Cerebellar nuclear complex (tissue), 1 donor: ENCODE measurements at places on chromosomes 13 and 19.

GRCh38 chr19:1627194-1627593, 21.9 kb upstream of the UQCR11 start:
- DNase-seq, result no peak

DNA sequence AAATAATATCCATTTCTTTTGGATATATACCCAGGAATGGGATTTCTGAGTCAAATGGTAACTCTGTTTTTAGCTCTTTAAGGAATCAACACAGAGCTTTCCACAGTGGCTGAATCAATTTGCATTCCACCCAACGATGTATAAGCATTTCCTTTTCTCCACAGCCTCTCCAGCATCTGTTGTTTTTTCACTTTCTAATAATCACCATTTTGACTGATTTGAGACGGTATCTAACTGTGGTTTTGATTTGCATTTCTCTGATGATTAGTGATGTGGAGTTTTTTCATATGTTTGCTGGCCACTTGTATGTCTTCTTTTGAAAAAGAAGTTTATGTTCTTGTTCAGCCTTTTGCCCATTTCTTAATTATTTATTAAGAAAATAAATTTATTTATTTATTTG, 352.2 kb upstream of the OBI1 start:
- no peak for DNase-seq

DNA sequence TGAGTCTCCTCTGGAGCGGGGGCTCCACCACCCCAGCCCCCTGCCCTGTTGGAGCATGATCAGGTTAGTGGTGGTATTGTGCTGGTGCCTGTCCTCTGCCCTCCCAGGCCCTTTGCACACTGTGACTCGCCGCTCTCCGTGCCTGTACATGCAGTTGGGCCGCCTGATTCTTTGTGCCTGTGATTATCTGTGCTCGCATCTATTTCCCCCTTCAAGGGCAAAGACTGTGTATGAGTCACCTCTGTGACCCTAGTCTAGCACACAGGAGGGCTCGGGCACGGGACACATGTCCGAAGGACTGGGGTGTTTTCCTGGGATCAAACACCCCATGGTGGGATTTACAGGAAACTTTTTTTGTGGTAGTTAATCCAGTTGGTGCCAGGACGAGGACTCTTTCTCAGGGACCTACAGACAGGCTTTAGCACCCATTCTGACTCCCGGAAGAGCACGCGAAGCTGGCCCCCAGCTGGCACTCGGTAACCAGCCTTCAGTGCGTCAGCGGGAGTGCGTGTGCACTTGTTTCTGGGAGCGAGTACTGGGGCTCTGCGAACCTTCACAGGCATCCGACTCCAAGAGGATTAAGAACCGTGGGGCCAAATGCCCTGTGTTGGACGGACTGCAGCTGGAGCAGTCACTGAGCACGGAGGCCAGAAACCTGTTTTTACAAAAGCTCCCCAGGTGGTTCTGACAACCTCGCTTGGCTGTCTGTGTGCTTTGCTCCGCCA, 6.7 kb downstream of the PPP1R37 start:
- DNase-seq, result no peak

DNA sequence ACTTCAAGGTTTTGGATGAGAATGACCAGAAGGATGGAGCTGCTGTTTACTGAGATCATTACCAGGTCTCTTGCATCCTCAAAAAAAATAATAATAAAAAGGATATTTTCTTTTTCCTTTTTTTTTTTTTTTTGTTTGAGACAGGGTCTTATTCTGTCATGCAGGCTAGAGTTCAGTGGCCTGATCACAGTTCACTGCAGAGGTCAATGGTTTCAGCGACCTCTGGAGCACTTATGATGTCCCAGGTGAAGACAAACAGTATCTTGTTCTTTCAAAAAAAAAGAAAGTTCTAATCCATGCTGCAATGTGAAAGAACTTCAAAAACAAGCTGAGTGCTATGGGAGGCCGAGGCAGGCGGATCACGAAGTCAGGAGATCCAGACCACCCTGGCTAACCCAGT, 30.4 kb upstream of the TPM4 start:
- DNase-seq, result no peak

- DNase-seq, result no peak
Observed at GRCh38 chr13:46961719-46962118, 64.9 kb upstream of the HTR2A start.

DNA sequence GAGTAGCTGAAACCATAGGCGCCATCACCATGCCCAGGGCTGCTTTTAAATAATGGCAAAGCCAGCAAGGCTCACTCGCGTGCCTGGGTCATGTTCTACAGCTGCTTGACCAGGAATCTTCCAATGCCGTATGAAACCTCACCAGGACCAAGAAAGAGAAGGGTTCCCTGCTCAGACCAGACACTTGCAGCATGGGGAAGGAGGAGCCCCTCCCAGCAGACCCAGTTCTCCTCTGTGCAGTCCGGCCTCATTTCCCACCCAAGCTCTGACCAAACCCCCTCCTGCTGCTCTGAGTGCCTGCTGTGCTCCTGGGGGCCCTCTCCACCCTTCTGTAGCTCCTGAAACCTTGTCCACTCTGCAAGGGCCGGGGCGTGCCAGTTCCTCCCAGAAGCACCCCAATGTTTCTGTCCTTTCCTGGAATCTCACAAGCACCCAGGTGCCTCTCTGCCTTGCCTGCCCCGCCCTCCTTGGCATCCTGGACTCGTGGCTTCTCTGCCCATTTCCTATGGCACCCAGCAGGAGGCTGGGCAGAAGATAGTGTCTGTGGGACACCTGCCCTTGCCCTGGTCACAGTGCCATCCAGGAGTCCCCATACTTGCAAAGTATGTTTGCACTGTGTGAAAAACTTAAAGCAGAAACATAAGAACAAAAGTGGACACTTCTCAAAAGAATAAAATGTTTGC, 6.8 kb upstream of the SLC7A9 start:
- no peak for DNase-seq
